Activated CD4-positive, alpha-beta T cell treated with anti-CD3 and anti-CD28 coated beads, Interleukin-2, Interleukin-4, amounts not matched to agents 100 ng/mL and 50 ng/mL, durations not matched to agents 16 hours and 8 hours (primary cell): ENCODE measurements at places on chromosomes 7 and 10.

GRCh38 chr7:77454802-77455201 lies 38.7 kb upstream of the GSAP start:
- no peak for DNase-seq

DNA sequence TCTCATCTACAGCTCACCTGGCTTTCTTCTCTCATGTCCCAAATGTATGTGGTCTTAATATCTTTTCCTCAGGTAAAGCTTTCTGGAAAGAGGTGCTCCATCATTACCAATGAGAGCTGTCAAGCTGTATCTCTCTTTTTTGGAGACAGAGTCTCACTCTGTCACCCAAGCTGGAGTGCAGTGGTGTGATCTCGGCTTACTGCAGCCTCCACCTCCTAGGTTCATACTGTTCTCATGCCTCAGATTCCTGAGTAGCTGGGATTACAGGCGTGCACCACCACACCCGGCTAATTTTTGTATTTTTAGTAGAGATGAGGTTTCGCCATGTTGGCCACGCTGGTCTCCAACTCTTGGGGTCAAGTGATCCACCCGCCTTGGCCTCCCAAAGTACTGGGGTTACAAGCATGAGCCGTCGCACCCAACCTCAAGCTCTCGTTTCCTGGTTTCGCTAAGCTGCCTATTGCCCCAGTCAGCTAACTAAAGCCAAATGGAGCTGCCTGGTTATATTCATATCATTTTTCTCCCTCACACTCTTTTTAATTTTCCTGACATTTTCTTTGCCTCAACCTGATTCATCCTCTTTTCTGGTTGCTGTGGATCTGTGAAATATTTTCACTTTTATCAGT lies 60.5 kb downstream of the SUFU start:
- no peak for DNase-seq

GRCh38 chr10:47388879-47389278 lies 4.8 kb upstream of the ZNF488 start:
- DNase-seq: no peak

DNA sequence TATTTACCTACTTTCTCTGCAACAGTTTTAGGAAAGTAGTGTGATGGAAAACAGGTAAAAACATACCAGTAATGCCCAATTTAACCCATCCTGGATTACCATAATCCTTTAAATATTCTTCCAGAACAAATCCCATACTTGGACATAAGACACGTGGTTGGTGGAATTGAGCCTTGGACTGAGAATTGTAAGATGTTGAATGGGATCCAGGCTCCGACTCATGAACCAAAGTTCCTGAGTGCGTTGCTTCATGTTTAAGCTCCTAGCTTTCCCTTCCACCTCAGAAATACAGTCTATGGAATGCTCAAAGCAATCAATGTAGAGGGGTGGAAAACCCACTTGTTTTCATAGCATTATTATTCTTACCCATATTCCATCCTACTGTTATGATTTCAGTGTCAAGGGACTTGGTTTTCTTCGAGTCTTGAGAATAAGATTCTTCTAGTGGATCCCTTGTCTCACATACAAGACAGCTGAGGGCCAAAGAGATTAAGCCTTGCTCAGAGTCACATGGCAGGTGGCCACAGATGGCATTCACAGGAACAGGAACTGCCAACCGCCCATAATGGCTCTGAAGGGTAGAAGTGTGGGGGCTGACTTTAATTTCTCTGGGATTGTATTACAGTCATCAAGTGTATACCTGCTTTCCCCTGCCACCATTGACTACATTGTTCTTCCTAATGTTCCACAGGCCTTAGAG lies 171.2 kb downstream of the GFRA1 start:
- no peak for DNase-seq

DNA sequence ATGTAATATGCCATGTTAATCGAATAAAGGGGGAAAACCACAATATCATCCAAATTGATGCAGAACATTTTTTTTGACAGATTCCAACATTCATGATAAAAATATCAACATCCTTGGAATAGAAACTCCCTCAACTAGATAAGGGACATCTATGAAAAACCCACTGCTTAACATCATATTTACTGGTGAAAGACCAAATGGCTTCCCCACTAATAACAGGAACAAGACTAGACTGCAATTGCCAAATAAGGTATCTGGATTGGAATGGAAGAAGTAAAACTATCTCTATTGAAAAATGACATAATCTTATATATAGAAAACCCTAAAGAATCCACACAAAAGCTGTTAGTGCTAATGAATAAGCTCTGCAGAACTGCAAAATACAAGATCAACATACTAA lies 27.8 kb downstream of the SMURF1 start:
- no peak for DNase-seq

GRCh38 chr10:110483633-110484032 lies 14.1 kb upstream of the DUSP5 start:
- no peak for DNase-seq

DNA sequence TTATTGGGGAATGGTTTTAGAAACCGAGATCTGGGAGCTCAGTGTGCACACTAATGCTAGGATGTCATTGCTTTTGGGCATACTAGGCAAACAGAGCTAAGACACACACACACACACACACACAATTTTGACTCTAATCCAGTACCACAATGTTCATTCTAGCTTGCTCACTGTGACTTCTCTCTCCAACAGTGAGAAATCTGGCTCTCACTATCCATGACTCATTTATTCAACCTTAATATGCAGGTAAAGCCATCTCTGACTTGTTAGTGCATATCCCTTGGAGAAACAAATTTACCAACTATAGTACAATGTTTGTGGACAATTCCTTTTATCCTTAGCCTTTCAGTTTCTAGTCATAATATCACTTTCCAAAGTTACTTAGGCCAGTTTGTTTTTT lies 5.9 kb upstream of the BMS1 start:
- DNase-seq: no peak

- DNase-seq: peak; percentile 1
Measured at GRCh38 chr7:78620920-78621319, 822.3 kb downstream of the PHTF2 start.

- DNase-seq: peak; percentile 72
Measured at GRCh38 chr10:88901206-88901983, 21.4 kb downstream of the STAMBPL1 start.

DNA sequence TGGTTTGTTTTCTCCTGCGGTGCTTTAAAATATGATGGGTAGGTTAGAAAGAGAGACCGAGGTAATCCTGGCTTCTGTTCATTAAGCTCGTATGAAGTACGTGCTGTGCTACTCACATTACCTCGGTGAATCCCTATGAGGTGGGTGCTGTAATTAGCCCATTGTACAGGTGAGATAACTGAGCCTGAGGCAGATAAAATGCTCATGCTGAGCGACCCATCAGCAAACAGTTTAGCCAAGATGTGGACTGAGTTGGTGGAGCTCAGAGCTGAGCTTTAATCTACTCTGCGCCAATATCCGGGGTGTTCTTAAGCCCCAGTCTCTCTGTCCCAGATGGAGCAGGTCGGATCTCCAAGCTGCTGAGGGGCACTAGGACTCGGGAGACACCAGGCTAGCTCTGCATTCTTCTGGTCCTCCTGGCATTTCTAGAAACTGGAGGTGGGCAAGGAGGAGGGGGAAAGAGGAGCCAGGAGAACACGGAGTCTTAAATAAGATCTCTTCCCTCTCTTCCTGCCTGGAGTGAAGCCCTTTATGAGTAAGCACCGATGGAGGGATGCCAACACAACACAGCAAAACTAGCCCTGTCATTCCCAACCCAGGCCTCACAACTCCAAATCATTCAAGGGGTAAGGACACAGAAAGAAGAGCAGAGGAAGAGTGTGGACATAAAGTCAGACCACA lies 458.5 kb downstream of the KCNMA1 start:
- no peak for DNase-seq

- DNase-seq: no peak
Measured at GRCh38 chr7:147418966-147419365, 1171.6 kb upstream of the C7orf33 start.

GRCh38 chr7:38291117-38291647 lies 17.7 kb upstream of the TARP start:
- DNase-seq: no peak

- DNase-seq: no peak
Measured at GRCh38 chr10:83545901-83546391, 593.4 kb upstream of the GHITM start.

DNA sequence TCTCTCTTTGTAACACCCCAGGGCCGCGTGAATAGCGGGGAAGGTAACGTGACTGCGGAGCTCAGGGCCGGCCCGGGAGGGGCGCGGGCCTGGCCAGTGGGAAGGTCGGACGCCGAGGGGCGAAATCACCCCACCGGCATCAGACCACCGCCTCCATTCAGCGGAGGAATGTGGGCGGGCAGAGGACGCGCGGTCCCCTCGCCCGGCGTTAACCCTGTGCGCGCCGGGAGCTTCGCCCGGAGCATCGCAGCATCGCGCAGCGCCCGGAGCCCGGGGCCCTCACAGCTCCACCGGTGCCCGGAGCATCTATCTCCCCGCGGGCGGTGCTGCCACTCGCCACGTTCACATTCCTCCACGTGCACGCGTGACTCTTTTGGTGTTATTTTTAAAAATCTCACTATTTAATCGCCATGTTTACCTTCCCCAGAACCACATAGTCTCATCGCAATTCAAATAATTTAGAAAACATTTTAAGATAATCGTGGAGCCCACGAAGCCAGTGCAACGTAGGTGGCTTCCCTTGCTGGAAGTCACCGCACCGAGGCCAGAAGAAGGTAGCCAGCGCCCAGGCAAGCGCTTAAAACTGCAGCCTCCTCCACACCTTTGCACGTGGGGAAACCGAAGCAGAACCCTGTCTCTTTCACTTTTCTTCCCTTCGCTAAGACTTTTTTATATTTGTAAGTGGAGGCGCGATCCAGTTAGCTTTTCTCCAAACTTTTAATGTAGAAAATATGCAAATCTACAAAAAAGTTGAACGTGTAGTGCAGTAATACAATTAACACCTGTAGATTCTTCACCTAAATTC lies 21.8 kb downstream of the FGFBP3 start:
- no peak for DNase-seq

DNA sequence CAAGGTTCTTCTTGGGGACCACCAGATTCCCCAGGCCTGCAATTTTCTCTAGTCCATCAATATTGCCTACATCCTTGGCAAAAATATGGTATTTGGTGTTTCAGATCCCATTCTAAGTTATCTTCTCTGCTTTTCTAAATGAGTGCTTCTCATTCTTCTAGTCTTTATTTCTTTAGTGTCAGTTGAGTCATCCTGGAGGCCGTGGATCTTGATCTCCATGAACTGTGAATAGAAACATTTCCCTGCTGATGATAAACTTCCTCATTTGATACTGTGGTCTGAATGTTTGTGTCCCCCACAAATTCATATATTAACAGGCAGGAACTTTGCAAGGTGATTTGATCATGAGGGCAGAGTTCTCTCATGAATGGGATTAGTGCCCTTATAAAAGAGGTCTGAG lies 779.3 kb downstream of the INHBA start:
- no peak for DNase-seq

DNA sequence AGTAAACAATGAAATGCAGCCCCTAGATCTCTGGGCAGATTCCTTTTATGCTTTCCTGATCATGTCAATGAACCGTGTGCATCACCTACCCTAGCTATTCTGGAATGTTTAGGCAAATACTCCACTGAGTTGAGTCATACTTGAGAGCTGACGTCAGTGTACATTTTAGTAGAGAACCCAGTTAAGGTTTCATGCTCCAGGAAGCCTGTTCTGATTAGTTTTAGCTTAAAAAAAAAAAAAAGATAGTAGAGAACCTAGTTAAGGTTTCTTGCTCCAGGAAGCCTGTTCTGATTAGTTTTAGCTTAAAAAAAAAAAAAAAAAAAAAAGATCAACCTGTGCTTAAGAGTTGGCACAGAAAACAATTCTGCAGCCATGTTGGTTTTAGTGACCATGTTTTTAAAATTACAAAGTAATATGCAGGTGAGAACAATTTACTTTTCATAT lies 3.7 kb upstream of the MCU start:
- no peak for DNase-seq

DNA sequence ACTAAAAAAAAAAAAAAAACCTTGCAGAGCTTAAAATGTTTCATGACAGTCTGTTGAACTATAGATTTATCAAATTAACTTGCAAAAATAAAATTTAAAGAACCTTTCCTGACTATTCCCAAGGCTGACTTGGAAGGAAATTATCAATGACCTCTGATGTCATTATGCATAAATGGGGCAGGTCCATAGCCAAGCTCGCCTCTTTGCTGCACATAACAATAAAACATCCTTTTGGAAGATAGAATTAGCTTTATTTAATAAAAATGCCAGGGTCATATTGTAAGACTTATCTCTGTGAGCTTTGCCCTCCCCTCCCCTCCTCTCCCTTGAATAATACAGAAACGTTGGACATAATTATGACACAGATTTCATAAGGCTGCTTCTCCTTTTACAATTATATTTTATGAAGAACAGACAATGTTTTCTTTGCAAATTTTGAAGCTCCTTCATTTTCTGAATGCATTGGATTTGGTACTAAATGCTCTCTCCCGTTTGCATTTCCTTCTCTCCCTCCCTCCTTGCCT lies 444.8 kb downstream of the AUTS2 start:
- DNase-seq: no peak

- DNase-seq: no peak
Measured at GRCh38 chr7:20064181-20064970, 152.8 kb downstream of the MACC1 start.

GRCh38 chr7:105297309-105297708 lies 91.4 kb downstream of the SRPK2 start:
- no peak for DNase-seq

GRCh38 chr10:72158176-72158575 lies 57.6 kb upstream of the ANAPC16 start:
- no peak for DNase-seq

DNA sequence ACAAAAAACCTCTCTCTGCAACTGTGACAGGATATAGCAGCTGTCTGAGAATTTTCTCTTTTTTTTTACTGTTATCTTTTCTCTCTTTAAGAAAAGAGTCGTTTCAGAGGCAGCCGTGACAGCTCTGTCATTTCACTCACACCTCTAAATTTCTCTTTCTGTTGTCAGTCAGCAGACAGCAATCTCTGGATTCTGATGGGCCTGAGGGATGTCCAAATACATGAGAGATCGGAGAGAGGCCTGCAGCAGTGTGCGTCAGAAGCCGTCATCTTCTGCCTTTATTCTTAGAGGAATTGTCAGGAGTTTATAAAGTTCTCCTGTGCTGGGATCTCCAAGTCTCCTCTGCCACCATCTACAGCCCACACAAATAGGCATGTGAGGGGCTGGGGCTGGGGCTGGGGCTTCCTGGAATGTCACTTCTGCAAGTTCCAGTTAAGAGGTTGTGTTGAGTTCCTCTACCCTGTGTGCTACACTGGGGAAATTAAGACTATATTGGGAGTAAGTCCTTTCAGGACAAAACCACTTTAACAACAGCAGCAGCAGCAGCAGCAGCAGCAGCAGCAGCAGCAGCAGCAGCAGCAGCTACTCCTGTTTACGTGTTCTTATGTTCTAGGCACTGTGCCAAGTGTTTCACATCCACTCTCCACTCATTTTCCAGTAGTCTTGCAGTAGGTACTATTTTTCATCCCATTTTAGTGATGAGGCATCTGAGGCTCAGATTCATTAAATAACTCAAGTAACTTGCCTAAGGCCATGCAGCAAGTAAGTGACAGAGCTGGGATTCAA lies 541.3 kb downstream of the LRMDA start:
- DNase-seq: no peak

DNA sequence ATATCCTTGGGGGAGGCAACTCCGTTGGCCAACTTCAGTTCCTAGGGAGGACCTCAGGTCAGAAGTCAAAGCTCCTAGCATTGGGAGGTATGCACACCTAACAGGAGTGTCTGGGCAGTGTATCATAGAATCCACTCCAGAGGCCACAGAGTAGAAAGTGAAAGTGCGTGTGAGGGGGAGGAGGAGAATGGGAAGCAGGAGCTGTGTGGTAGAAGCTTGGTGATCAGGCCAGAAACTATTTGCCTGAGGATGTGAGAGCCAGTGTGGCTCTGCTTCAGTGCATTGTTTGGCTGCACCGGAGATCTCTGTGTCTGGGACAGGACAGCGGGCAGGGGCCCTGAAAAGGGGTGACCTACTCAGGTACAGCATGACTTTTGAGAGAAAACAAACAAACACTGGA lies 557.4 kb upstream of the VSTM2A start:
- no peak for DNase-seq
